ENCODE measurements at places on chromosomes 16 and 17. TPM values are rescaled to one million over a fixed set of nuclear protein-coding genes. Genes with fewer than 3 reads are reported as not detected.

The SKAP1 gene
- not detected for total RNA-seq

The PRSS27 gene
- total RNA-seq: 3.6 TPM

The ARHGDIG gene
- total RNA-seq: 2.8 TPM

The ZFP3 gene
- total RNA-seq: 1.4 TPM

The SPNS2 gene
- total RNA-seq: 8.5 TPM

The KRTAP3-2 gene
- total RNA-seq: not detected

The CES5A gene
- not detected for total RNA-seq

The CDIP1 gene
- 18.2 TPM for total RNA-seq

The CNGB1 gene
- total RNA-seq: not detected

The COX11 gene
- 18.1 TPM for total RNA-seq

The CDH5 gene
- total RNA-seq: 14.2 TPM

The CETP gene
- total RNA-seq: not detected

The SERPINF2 gene
- total RNA-seq: 1.9 TPM

The CES3 gene
- not detected for total RNA-seq

The CCL7 gene
- not detected for total RNA-seq

The TEKT5 gene
- total RNA-seq: 0.09 TPM

The TEDC2 gene
- 5.5 TPM for total RNA-seq

The PRR35 gene
- not detected for total RNA-seq

The OTOP2 gene
- total RNA-seq: not detected

The SCPEP1 gene
- 85.4 TPM for total RNA-seq

The NUDT7 gene
- 3.1 TPM for total RNA-seq

The ZG16B gene
- total RNA-seq: 2.1 TPM

The SCN4A gene
- total RNA-seq: under 0.01 TPM

The FSCN2 gene
- 0.23 TPM for total RNA-seq

The FBXO39 gene
- not detected for total RNA-seq

The GRAPL gene
- total RNA-seq: not detected

The HOXB1 gene
- not detected for total RNA-seq

The PLK1 gene
- 4.2 TPM for total RNA-seq

The VPS35L gene
- 55.1 TPM for total RNA-seq

The HDAC5 gene
- 54.7 TPM for total RNA-seq

The KRTAP3-1 gene
- not detected for total RNA-seq

The SULT1A4 gene
- 4.2 TPM for total RNA-seq

Measured in pericardium fibroblast (primary cell).